Thoracic aorta (tissue), 2 donors: ENCODE measurements at places on chromosomes 2 and 18.

GRCh38 chr2:172484706-172485105 is 57.3 kb downstream of the ITGA6 start:
- no peak for DNase-seq
- no peaks in the 10 kb centered on the region for H3K27me3 ChIP-seq
- H3K36me3 ChIP-seq, result no peaks in the 10 kb centered on the region

DNA sequence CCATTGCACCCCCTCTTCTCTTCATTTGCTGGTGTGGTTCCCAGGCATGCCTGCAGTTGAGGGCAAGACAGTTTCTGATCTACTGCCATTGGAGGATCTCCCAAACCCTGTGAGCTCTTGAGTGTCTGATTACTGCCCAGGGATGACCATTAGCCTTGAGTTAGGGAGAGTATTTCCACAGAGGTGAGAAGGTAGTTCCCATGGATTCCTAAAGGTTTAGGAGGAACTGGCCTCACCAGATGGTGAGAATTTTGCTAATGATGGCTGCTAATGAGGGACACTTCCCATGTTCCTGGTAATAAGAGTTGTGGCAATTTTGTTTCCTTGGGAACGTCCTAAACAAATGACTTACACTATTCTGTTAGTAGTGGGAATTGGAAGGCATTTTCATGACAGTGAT is 42.5 kb downstream of the PTPRM start:
- no peaks in the 10 kb centered on the region for H3K36me3 ChIP-seq
- no peak for DNase-seq
- no peaks in the 10 kb centered on the region for H3K27me3 ChIP-seq
- H3K27ac ChIP-seq, result peak overlapping the region; percentile 75

- no peak for DNase-seq
- peaks cover 22% of the 10 kb centered on the region for H3K4me1 ChIP-seq
- H3K4me3 ChIP-seq, result peak overlapping the region; percentile 95
These were observed 914 bp upstream of the IWS1 start for GRCh38 chr2:127527001-127527804.

DNA sequence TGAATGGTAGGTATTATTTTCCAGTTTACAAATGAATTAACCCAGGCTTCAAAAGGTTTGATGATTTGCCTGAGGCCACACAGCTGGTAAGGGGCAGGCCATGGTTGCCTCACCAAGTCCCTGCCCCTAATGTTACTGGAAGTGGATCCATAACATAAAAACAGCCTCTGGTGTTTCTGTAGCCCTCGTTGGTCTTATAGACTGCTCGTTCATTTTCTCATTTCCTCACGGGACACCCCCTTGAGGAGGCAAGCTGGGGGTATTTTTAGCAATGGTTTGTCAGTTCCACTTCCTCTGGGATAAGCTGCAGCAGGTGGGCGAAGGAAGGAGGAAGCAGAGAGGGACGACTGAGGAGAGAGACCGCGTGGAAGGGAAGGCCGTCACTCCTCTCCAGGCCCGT is 32.9 kb upstream of the NDUFV2 start:
- no peak overlapping the region for H3K27ac ChIP-seq
- no peak overlapping the region for H3K4me3 ChIP-seq

- no peaks in the 10 kb centered on the region for H3K4me1 ChIP-seq
- H3K27me3 ChIP-seq, result no peaks in the 10 kb centered on the region
- no peak overlapping the region for H3K27ac ChIP-seq
- no peak for DNase-seq
- H3K36me3 ChIP-seq, result no peaks in the 10 kb centered on the region
- H3K4me3 ChIP-seq, result no peak overlapping the region
These were observed 122.9 kb downstream of the PRKRA start for GRCh38 chr2:178328037-178328436.

DNA sequence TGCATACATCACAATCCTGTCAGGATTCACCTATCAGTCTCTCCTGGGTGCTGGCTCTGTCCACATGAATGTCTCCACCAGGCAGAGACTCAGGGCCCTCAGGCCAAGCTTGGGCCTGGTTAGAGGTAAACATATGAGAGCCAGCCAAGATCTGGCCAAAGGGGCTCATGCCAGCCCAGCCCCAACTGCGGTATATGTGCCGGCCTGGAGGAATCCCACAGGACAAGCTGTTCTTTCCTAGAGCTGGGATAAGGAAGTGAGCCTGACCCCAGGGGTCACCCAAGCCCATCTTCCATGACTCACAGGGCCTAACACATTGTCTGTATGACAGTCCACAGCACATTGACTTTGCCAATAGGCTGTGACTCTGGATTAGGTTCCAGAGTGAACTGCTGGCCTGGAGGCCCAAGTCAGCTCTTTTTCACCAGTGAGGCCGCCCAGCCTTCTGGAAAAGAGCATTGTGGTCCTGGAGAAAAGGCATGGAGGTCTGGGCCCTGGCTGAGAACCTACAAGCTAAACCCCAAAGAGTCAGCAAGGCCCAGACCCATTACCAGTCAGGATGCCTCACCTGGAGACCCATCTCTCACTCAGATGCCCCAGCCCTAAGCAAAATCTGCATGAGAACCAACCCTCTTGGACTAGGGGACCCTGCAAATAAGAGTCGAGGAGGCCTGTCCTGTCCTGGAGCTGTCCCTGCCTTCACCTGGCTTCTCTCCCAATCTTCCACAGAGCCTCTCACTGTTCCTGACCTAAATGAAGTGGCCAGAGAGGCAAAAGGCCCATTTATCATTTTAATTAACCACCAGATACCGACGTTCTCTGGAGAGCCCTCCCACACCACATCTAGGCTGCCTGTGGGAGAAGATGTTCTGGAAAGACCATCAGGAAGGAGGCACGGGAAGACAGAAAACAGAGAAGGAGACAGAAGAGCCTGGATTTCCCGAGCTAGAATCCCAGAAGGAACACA is 120.9 kb upstream of the PKDCC start:
- no peaks in the 10 kb centered on the region for H3K27me3 ChIP-seq
- H3K4me3 ChIP-seq, result no peak overlapping the region
- H3K36me3 ChIP-seq, result no peaks in the 10 kb centered on the region
- H3K27ac ChIP-seq, result peak overlapping the region; percentile 44
- no peak for DNase-seq
- H3K4me1 ChIP-seq, result peaks cover 41% of the 10 kb centered on the region

DNA sequence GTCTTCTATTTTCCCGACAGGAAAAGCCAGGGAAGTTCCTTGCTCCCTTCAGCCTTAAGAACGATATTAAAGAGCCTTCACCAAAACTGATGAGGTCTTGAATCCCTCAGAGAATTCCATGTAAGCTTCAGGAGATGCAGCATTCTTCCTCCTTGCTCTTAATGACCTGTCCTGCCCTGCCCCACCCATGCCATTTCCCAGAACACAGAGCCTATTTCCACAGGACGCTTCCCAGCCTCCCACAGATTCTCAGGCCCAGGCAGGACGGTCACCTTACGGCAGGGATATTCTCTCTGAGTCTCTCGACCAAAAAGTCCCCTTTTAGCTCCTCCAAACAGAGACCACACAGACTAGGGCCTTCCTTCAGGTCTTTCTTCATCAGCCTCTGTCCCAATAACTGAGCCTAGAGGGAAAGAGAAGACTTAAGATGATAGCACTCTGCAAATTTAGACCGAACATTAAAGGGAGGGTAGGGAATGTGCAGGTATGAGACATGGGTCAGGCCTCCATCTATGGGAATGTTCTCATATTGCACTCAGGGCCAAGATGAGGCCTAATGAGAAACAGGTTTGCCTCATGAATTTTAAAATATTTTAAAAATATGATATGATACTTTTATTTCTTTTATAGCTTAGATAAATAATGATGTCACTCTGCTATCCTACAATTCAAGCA is 62.1 kb downstream of the COBLL1 start:
- H3K4me1 ChIP-seq, result peaks cover 61% of the 10 kb centered on the region
- no peaks in the 10 kb centered on the region for H3K36me3 ChIP-seq
- no peaks in the 10 kb centered on the region for H3K27me3 ChIP-seq
- no peak overlapping the region for H3K4me3 ChIP-seq
- H3K27ac ChIP-seq, result no peak overlapping the region

- H3K4me1 ChIP-seq, result no peaks in the 10 kb centered on the region
- H3K27ac ChIP-seq, result no peak overlapping the region
- DNase-seq, result no peak
- no peaks in the 10 kb centered on the region for H3K27me3 ChIP-seq
These were observed 47.4 kb downstream of the DNAJC10 start for GRCh38 chr2:182763311-182763912.

DNA sequence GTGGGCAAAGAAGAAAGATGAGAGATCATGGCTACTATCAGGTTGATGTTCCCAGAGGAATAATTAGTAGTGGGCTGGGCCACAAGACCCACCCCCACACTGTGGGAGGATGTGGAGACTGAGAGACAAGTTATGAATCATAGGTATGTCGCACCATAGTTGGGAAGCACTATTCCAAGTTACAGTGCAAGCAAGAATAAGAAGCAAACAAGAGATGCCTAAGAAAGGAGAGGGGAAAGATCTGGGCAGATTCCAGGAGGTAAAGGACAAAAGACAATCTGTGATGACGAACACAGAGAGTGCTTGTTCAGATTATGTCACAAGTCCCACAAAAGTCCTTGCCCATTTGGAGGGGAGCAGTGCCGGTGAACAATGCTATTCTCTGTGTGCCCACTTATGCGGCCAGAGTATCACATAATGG is 56.6 kb downstream of the FAM228A start:
- peaks cover 5% of the 10 kb centered on the region for H3K36me3 ChIP-seq
- no peak overlapping the region for H3K27ac ChIP-seq
- DNase-seq, result no peak
